ENCODE measurements at places on chromosomes 3 and 15.

DNA sequence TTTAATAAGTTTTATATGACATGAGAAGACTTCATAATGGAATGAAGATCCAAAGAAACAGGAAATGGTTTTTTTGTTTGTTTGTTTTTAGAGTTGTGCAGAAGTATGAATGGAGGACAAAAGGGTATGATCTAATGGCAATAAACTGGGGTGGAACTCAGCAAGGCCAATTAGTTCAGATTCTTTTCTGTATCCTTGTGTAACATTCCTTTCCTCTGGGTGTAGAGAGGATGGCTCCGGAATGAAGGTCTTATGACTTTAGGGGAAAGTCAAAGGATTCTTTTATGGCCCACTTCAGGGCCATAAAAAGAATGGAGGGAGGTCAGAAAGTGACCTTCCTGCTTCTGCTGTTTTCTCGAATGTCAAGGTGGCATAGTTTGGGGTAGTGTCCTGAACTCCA, 152.6 kb downstream of the DPH6 start:
- no peak for DNase-seq

GRCh38 chr3:87161417-87161816, 65.7 kb upstream of the CHMP2B start:
- DNase-seq: no peak

- no peak for DNase-seq
Observed at GRCh38 chr15:82081914-82082762, 36.3 kb upstream of the MEX3B start.

DNA sequence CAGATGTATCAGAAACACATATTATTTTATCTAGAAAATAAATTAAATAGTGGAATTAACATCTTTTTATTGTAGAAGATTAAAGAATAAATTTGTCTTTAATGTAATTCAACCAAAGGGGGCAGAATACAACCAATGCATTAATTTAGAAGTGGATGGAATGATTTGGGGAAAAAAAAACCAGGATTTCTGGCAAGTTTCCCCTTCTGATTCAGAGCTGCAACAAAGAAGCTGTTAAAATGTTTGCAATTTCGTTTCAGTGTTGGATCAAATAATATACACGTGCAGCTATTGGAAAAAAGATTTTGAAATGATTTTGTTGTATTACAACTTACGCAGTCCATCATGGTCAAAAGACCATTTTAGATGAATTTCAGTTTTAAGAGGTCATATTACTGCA, 71.6 kb upstream of the ZNF280D start:
- DNase-seq: no peak

- DNase-seq: no peak
Observed at GRCh38 chr15:58669108-58669507, 80.4 kb downstream of the ADAM10 start.

DNA sequence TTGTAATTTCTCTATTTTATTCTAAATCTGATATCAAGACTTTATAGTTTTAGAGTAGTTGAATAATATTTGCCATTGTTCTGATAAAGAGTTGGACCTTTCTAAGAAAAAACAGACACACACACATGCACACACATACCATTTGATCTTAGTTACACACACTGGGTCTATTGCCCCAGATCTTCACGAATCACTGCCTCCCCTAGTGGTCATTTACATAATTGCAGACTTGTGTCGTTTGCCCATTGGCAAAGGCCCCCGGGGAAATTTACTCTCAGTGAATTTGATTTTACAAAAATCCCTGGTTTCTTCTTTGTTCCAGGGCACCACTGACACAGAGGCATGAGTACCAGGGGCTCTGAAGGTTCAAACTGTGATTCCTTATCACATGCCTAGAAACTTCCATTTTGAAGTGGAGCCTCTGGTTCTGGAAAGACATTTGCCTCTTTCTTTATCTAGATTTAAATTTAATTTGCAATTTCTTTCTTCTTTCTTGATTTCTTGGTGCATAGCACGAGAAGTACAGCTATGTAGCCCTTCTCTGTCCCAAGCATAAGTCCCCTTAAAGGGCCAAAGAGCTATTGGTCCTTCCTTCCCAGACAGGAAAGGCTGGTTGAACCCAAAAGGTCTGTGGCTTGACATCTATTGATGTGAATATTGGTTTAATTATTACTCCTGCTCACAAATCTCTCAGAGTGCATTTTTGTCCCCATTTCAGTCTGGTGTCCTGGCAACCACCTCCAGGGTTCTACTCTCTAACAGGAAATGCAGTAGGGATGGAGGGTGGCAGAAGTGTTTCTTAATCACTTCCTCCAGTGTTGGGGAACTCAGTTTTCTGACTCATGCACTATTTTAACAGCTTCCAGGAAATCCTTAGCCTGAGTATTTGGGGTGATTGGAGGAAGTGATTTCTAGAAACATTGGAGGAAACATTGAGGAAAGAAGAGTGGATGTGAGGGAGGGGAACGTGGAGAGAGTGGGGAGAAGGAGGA, 32.4 kb upstream of the SLC6A11 start:
- no peak for DNase-seq

DNA sequence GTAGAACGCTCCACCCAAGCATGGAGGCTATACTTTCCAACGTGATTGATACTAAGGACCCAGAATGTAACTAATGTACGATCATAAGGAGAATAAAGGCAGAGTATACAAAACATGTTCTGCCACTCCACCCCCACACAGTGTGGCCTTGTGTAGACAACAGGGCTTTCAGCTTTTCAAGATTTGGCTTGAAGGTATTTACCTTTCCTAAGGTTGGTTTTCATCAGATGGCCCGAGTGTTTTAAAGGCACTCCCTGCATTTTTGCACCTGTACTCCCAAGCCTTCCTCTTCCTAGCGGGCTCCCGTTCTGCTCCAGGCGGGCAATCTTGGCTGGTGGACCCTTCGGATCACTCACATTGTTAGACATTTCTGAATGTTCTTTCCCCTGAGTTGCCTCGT, 4.6 kb downstream of the SATB1 start:
- no peak for DNase-seq

- DNase-seq: no peak
Observed at GRCh38 chr3:110436209-110436608, 635.4 kb upstream of the NECTIN3 start.

DNA sequence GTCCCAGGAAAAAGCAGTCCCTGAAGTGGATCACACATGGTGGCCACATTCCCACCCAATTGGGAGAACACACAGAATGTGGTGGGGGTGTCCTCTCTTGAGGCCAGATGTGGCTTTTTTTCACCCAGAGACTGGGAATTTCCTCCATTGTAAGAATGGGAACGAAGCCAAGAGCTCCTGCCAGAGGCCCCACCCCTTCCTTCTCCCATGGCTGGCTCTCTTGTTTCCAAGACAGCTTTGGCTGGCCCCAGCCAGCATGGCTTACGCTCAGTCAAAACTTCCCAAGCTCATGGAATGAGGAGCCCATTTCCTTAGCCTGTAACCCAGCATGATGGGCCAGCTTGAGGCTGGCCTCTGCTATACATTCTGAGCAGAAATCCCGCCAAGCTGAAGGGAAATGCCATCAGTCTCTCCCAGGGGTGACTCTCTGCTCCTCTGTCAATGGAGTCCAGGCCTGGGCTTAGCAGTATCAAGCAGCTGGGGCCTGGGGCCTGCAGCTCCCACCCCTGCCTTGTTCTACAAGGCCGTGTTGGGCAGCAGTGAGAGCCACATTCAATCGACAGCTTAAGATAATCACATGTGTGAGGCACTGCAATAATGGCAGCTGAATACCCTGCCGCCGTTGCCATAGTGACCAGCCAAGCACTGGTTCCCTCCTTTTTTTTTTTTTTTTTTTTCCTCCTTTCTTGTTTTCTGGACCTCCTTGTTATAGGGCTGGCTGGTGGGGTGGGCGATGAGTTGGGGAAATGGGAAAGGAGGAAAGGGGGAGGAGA, 142.4 kb downstream of the EPHB1 start:
- no peak for DNase-seq

DNA sequence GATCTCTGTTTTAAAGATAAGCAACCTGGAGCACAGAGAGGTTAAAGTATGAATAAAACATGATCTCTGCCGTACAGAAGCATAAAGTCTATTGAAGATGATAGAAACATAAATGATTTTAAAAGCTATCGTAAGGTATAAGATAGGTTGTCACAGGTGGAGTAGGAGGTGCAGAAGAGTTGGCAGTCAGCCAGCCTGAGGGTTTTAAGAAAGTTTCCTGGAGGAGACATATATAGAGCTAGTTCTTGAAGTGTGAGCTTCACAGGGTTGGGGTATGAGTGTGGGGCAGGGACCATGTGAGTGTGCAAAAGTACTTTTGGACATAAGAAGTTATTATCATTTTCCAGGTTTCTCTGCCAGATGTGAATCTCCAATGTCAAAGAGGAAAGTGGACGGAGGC, 3.9 kb upstream of the FGF12 start:
- DNase-seq: no peak

- DNase-seq: no peak
Observed at GRCh38 chr15:69812861-69813261, 284.9 kb downstream of the TLE3 start.

GRCh38 chr15:34802803-34803750, 7.7 kb upstream of the ACTC1 start:
- DNase-seq: no peak

GRCh38 chr3:158420654-158421396, 150.2 kb upstream of the MLF1 start:
- DNase-seq: no peak

DNA sequence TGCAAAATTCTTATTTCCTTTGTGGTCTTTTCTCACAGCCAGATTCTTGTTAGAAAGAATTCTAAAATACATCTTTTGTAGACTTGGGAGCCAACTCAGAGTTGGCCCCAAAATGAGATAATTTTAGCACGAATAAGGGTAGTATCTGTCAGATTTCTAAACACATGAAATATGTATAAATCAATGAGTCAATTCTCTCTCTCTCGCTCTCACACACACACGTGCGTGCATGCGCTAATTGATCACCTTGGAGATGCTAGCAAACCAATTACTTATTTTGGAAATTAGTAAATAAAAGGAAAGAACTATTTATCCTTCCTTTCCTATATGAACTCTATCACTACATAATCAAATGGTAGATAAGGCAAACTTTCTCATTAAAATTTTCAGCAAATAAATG, 32.9 kb upstream of the PIK3R4 start:
- DNase-seq: no peak

GRCh38 chr15:101314336-101315125, 19.5 kb upstream of the SNRPA1 start:
- DNase-seq: no peak

- DNase-seq: no peak
Observed at GRCh38 chr15:40264321-40265153, 18.3 kb downstream of the ANKRD63 start.

- no peak for DNase-seq
Observed at GRCh38 chr15:93520206-93520605, 431.2 kb upstream of the RGMA start.

- no peak for DNase-seq
Observed at GRCh38 chr3:182331341-182331740, 462.0 kb upstream of the ATP11B start.

DNA sequence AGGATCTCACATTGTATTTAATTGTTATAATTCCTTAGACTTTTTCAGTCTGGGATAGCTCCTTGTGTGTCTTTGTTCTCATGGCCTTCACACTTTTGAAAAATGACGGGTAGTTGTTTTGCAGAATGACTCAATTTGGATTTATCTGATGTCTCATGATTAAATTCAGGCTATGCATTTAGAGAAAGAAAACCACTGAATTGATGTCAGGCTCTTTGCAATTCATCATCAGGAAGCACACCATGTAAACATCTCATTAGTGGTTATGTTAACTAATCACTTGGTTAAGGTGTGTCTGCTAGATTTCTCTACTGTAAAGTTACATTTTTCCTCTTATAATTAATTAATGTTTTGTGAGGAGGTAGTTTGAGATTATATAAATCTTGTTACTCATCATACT, 8.0 kb upstream of the SLC22A13 start:
- no peak for DNase-seq

DNA sequence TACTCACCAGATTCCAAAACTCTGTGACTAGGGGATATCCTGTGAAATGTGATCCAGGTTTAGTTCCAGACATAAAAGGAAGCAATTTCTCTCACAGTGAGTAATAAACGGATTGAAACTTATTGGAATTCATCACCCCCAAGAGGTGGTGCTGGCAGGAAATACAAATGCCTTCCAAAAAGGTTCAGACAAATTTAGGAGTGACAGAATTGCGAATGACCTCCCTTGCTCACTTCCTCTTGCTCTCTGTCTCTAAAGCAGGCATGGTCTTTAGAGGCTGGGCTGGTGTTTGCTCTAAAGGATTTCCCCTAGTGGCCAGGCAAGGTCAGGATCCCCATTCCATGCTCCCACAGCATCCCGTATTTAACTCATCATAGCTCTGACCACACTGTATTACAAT, 449.4 kb upstream of the PPP2R3A start:
- DNase-seq: no peak

DNA sequence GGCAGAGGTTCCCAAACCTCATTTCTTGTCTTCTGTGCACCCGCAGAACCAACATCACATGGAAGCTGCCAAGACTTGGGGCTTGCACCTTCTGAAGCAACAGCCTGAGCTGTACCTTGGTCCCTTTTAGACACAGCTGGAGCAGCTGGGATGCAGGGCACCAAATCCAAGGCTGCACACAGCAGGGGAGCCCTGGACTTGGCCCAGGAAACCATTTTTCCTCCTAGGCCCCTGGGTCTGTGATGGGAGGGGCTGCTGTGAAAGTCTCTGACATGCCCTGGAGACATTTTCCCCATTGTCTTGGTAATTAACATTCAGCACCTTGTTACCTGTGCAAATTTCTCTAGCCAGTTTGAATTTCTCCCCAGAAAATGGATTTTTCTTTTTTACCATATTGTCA, 33.6 kb upstream of the TMEM45A start:
- no peak for DNase-seq

Data from C1 segment of cervical spinal cord (tissue), 14 donors.